ENCODE measurements at places on chromosomes 6 and 20. TPM values are rescaled to one million over a fixed set of nuclear protein-coding genes. Genes with fewer than 3 reads are reported as not detected.

DNA sequence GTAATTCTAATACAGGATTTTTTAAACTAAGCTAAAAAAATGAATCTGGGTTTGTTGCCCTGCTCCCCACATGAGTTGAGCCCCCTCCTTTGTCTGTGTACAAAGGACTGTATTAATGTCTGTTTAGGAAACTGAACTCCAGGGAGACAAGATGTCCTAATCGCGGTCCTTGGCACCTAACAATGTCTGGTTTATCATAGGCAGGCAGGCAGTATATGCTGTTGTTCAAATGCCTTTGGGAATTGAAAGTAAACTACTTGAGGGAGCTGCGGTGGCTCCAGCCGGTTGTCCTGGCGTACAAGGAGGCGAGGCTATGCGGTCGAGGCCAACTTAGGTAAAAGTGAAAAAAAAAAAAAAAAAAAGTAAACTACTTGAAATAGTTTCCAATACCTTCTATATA, 98.5 kb downstream of the TULP4 start:
- no peaks in the 10 kb centered on the region for H3K36me3 ChIP-seq
- H3K27me3 ChIP-seq = no peaks in the 10 kb centered on the region
- no peak overlapping the region for H3K27ac ChIP-seq

DNA sequence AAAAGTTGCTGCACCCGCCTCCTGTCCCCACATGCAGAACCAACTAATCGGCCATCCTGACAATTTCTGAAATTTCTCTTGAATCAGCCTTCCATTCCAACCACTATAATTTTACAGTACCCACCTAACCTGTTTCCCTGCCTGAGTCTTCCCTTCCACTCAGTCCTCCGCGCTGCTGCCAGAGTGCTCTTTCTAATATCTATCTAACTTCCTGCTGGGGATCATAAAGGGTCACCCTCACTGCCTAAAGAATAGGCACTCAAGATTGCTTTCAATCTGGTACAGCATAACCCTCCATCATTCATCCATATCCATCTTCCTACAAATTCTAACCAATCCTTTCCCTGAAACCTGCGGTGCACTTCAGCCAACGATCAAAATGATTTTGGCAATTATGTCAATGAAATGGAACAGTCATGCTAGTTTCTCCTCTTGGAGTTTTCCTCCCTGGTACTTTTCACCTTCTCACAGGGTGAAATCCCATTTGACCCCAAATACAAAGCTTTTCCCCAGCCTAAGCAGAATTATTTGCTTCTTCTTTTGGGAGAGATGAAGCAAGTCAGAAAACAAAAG, 117.5 kb upstream of the BEND6 start:
- no peaks in the 10 kb centered on the region for H3K36me3 ChIP-seq
- H3K27me3 ChIP-seq = peaks cover 5% of the 10 kb centered on the region
- no peak overlapping the region for H3K27ac ChIP-seq
- H3K4me1 ChIP-seq = peaks cover 21% of the 10 kb centered on the region

GRCh38 chr20:38883081-38883980, 42.9 kb upstream of the FAM83D start:
- peaks cover 5% of the 10 kb centered on the region for H3K27me3 ChIP-seq
- no peaks in the 10 kb centered on the region for H3K36me3 ChIP-seq
- H3K27ac ChIP-seq = peak overlapping the region; percentile 1
- DNase-seq = no peak
- no peak overlapping the region for H3K4me3 ChIP-seq

GRCh38 chr6:131916847-131917246, 34.3 kb downstream of the CCN2 start:
- DNase-seq = no peak
- no peaks in the 10 kb centered on the region for H3K36me3 ChIP-seq
- no peaks in the 10 kb centered on the region for H3K4me1 ChIP-seq

DNA sequence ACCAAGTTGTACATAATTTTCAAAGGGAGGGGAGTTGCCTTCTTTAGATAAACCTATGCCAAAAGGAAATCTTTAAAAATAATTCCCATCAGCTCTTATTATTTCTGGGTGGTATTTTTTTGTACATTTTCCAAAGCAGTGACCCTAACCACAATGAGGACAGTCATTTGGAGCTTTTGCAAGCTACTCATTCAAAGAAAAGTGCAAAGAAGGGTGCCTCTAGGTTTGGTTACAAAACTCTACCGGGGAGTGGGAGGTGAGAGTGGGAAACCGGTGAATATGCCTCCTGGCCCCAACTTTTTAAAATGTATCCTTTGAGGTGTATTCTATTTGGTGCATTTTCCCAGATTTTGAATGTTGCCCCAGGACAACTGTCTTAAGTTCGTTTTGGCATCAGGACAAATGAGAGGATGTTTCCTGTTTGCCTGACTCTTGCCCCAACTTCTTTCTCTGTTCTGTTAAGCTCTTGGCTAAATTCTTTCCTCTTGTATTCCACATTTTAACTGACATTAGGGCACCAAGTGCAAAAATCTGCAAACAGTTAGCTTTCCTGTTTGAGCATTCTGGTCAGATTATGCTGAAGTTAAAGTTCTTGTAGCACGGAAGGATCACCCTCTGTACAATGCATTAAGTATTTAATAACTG, 78.9 kb downstream of the SLX4IP start:
- no peaks in the 10 kb centered on the region for H3K36me3 ChIP-seq
- no peak overlapping the region for H3K27ac ChIP-seq
- peaks cover 42% of the 10 kb centered on the region for H3K4me1 ChIP-seq
- DNase-seq = peak; percentile 65
- no peak overlapping the region for H3K4me3 ChIP-seq

DNA sequence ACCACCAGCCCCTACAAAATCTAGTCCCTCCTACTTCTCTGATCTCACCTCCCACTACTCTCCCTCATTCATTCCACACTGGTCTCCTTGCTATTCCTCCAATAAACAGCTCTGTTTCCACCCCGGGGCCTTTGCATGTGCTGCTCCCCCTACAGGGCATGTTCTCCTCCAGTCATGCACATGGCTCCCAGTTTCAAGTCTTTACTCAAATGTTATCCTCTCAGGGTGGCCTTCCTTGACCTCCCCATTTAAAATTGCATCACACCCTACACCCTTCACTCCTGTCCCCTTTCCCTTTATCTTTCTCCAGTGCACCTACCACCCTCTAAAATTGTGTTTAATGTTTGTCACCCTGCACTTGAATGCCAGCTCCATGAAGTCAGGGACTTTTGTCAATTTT, 174.5 kb downstream of the MRPL14 start:
- DNase-seq = no peak
- no peak overlapping the region for H3K4me3 ChIP-seq
- H3K36me3 ChIP-seq = no peaks in the 10 kb centered on the region
- H3K27ac ChIP-seq = no peak overlapping the region

GRCh38 chr20:20360464-20360863, 7.4 kb upstream of the INSM1 start:
- no peaks in the 10 kb centered on the region for H3K36me3 ChIP-seq
- peaks cover 57% of the 10 kb centered on the region for H3K27me3 ChIP-seq
- no peak overlapping the region for H3K27ac ChIP-seq

GRCh38 chr6:20034408-20034769, 177.9 kb downstream of the MBOAT1 start:
- H3K36me3 ChIP-seq = no peaks in the 10 kb centered on the region
- no peak overlapping the region for H3K4me3 ChIP-seq
- DNase-seq = no peak
- no peak overlapping the region for H3K27ac ChIP-seq
- H3K27me3 ChIP-seq = no peaks in the 10 kb centered on the region

GRCh38 chr6:72464791-72465691, 156.8 kb upstream of the KCNQ5 start:
- no peaks in the 10 kb centered on the region for H3K27me3 ChIP-seq
- no peaks in the 10 kb centered on the region for H3K4me1 ChIP-seq
- DNase-seq = no peak
- no peaks in the 10 kb centered on the region for H3K36me3 ChIP-seq

Gene OR2B6
- total RNA-seq = not detected

GRCh38 chr6:140052736-140053729, 678.6 kb upstream of the CITED2 start:
- H3K4me3 ChIP-seq = no peak overlapping the region
- H3K36me3 ChIP-seq = no peaks in the 10 kb centered on the region
- peak overlapping the region; percentile 66 for H3K27ac ChIP-seq
- no peak for DNase-seq

DNA sequence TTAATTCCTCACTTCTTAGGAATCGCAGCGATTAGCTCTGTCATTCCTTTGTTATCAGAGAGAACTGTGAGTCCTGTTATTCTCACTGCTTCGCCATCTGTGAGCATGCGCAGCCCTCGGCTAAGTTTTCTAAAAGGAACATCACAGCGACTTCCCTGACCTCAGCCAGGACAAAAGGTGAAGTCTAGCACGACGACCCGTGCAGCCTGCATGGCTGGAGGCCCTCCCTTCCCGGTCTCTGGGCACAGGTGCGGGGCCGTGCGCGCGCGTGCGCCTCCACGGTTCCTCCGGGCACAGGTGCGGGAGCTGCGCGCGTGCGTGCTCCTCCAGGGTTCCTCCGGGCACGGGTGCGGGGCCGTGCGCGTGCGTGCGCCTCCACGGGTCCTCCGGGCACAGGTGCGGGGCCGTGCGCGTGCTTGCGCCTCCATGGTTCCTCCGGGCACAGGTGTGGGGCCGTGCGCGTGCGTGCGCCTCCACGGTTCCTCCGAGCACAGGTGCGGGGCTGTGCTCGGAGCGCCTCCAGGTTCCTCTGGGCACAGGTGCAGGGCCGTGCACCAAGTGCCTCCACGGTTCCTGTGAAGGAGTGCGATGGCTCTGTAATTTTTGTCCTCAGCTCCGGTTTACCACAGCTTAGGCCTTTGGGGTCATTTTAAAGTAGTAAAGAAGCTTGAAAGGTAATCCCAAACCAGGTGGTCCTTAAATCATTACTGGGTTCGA, 212.3 kb downstream of the ERMARD start:
- DNase-seq = no peak
- H3K36me3 ChIP-seq = no peaks in the 10 kb centered on the region
- H3K27ac ChIP-seq = no peak overlapping the region
- no peak overlapping the region for H3K4me3 ChIP-seq
- peaks cover 37% of the 10 kb centered on the region for H3K27me3 ChIP-seq

Gene ESR1
- 1.3 TPM for total RNA-seq

DNA sequence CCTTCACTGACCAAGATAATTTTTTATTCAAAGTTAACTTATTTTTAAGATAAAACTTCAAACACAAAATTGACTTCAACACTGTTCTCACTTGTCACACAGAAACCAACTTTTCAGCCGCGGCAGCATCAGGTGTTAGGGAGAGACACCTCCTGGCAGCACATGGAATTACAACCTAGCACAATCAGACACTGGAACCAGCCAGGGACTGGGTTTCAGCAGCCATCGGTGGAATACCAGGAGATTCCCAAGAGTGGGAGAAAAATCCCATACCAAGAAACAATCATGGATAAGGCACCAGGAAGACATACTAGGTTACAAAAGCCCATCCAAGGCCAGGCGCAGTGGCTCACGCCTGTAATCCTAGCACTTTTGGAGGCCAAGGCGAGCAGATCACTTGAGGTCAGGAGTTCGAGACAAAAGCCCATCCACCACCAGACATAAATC, 70.0 kb downstream of the SNX5 start:
- peak; percentile 82 for DNase-seq
- no peaks in the 10 kb centered on the region for H3K27me3 ChIP-seq
- no peak overlapping the region for H3K4me3 ChIP-seq
- no peak overlapping the region for H3K27ac ChIP-seq
- H3K4me1 ChIP-seq = peaks cover 6% of the 10 kb centered on the region

Gene SPATS1
- 3.3 TPM for total RNA-seq

GRCh38 chr20:11766961-11767360, 150.7 kb upstream of the BTBD3 start:
- H3K27ac ChIP-seq = no peak overlapping the region
- no peaks in the 10 kb centered on the region for H3K36me3 ChIP-seq
- no peak for DNase-seq
- no peaks in the 10 kb centered on the region for H3K4me1 ChIP-seq
- H3K4me3 ChIP-seq = no peak overlapping the region

DNA sequence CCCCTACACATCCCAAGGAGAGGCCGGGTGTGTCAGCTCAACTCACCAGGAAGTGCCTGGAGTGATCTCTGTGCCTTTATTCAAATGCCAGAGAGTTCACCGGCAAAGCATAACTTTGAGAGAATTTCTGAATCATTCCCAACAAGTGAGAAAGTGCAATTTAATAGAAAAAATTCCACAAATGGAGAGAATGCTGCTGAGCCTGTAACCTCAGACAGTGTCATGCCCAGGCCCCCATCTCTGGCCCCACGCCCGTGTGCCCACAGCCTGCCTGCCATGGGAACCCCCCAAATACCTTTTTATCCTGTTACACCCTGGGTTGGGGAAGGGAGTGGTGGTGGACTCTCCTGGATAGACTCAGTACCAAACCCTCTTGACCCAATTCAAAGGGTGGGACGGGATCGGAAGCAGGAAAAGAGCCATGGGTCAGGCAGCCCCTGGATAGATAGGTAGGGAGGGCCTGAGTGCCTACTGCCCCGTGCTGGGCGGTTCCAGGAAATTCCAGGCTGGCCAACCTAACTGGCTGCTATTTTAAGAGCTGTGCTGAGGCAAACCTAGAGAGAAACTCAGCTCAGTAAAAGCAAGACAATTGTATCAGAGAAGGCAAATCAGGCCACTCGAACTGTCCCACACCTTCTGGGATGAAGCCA, 179.0 kb upstream of the FOXA2 start:
- H3K4me1 ChIP-seq = peaks cover 7% of the 10 kb centered on the region
- H3K4me3 ChIP-seq = no peak overlapping the region
- DNase-seq = peak; percentile 18
- H3K36me3 ChIP-seq = no peaks in the 10 kb centered on the region
- H3K27me3 ChIP-seq = peaks cover 4% of the 10 kb centered on the region

GRCh38 chr6:20572940-20573339, 38.7 kb downstream of the CDKAL1 start:
- no peak overlapping the region for H3K4me3 ChIP-seq
- H3K27ac ChIP-seq = no peak overlapping the region
- peaks cover 3% of the 10 kb centered on the region for H3K36me3 ChIP-seq
- no peaks in the 10 kb centered on the region for H3K4me1 ChIP-seq
- no peaks in the 10 kb centered on the region for H3K27me3 ChIP-seq

Gene EPHA7
- total RNA-seq = 1.2 TPM

Gene PARD6B
- total RNA-seq = 38.1 TPM

Gene MMS22L
- total RNA-seq = 27.0 TPM

Gene CHMP4B
- 93.6 TPM for total RNA-seq

Data from lung (tissue), 17 donors.